ENCODE measurements at places on chromosomes 7 and 10.

DNA sequence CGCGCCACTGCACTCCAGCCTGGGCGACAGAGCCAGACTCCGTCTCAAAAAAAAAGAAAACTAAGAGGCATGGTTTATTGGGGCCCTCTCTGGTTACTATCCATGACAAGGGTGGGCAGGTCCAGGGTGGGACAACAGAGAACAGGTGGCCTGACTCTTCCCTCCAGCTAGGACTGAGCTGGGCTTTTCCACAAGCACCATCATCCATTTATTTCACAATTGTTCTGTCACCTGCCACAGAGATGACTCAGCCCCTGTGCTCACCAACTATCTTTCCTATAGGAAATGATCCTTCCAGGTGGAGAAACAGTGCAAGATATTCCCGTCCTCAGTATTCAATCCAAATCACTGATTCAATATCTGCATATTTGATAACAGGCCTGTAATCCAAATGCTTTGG lies 44.9 kb upstream of the MYL10 start:
- DNase-seq, result no peak

DNA sequence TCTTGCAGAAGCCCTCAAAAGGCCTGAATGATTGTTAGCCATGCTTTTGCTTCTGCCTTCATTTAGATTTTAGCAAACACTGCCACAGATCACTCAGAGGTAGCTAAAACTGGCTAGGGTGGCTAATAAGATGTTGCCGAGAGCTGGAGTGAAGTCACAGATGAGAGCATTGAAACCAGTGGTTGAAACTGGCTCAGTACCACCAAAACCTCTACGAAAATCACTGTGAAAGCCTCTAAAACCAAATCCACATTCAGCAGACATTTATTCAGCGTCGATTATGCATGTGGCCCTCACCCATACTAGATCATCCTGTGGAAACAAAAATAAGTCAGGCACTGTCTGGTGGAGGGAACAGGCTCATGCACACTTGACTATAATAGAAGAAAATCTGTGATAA lies 50.8 kb downstream of the PIK3CG start:
- no peak for DNase-seq

DNA sequence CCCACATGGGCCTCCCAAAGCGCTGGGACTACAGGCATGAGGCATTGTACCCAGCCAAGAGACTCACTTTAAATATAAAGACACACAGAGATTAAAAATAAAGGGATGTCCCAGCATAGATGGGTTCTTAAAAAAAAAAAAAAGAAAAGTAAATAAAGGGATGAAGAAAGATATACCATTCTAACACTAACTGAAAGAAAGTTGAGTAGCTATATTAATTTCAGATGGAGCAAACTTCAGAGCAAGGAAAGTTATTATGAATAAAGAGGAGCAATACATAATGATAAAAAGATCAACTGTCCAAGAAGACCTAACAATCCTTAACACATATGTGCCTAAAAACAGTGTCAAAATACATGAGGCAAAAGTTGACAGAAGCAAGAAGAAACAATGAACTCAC lies 33.0 kb upstream of the SPOCK2 start:
- DNase-seq, result no peak

DNA sequence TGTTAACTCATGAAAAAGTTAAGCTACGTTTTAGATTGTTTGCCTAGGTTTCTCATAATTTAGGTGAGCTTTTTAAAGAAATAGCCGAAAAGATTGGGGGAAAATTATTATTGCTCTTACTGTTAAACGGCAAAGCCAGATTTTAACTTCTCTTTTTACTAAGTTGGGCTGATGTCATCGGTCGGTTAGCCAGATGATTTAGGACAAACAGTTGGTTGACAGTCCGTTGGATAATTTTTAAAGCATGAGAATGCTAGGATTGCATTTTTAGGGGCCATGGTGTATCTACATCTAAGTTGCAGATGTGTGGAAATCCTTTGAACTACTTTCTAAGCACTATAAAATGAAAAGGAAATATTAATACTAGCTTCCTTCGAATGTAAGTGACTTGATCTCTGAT lies 280.9 kb upstream of the AKR1E2 start:
- no peak for DNase-seq

DNA sequence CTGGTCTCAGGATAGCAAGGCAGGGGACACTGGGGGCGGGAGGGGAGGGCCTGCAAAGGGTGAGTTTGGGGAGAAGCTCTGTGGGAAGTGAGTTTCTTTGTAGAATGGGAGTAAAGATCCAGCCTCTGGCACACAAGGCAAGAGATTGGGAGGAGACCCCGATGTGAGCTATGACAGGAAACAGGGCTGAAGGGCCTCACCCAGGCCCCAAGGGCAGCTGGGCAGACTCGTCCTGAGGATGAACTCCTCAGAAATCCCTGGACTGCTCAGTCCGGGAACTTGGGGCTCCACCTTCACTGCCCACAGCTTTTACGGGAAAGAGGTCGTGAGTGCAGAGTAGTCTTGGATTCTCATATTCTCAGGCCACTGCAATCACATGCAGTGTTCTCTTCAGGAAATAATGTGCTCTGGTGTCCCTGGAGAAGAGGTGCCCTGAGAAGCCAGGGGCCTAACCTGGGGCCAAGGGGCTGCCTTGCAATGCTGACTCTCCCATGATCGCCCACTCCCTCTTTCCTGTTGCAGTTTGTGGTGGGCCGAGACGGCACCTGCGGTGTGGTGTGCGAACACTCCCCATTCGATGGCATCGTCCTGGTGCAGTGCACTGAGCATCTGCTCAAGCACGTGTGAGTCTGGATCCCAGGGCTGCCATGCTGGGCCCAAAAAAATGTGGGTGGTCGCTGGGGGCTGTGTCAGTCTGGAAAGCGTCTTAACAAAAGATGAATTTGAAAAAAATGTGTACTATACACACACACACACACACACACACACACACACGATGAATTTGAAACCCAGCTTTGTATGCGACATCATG lies 31.3 kb upstream of the C10orf53 start:
- peak; percentile 76 for DNase-seq

GRCh38 chr7:42617806-42618457 lies 293.9 kb downstream of the C7orf25 start:
- DNase-seq, result no peak

- no peak for DNase-seq
These were observed 26.2 kb downstream of the ASB15 start for GRCh38 chr7:123627851-123628250.

GRCh38 chr10:133191651-133192050 lies 31.6 kb downstream of the KNDC1 start:
- no peak for DNase-seq

DNA sequence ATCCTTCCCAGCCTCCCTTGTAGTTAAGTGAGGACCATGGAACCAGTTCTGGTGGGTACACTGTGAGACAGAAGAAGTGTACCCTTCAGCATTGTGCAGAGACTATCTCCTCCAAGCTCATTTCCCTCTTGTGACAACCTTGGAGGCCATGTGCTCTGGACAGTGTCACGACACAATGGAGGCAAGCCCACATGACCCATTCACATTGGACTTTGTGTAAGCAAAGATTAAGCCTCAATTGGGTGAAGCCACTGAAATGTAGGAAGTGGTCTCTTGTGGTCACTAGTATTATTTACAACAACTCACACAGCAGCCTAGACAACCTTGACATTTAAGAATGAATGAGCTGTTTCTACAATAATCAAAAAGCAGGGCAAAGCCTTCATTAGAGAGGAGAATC lies 124.2 kb downstream of the INHBA start:
- no peak for DNase-seq

DNA sequence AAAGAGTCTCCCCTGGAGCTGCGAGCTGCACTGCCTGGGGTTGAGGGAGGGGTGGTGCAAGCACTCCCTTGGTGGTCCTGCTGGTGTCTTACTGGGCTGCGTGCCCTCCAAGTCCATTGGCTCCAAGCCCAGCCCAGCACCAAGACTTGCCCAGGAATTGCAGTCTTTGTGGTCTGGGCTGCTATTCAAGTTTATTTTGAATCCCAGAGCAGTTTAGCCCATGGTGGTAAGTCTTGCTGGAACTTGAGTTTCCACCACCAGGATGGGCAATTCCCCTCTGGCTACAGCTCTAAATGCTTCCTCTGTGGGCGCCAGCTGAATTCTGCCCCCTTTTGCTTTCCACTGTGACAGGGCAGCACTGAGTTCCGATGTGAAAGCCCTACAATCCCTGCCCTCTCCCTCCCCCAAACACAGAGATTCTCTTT lies 25.1 kb downstream of the GALNT11 start:
- no peak for DNase-seq

- DNase-seq, result no peak
These were observed 523.9 kb downstream of the ADRA2A start for GRCh38 chr10:111600772-111601171.

DNA sequence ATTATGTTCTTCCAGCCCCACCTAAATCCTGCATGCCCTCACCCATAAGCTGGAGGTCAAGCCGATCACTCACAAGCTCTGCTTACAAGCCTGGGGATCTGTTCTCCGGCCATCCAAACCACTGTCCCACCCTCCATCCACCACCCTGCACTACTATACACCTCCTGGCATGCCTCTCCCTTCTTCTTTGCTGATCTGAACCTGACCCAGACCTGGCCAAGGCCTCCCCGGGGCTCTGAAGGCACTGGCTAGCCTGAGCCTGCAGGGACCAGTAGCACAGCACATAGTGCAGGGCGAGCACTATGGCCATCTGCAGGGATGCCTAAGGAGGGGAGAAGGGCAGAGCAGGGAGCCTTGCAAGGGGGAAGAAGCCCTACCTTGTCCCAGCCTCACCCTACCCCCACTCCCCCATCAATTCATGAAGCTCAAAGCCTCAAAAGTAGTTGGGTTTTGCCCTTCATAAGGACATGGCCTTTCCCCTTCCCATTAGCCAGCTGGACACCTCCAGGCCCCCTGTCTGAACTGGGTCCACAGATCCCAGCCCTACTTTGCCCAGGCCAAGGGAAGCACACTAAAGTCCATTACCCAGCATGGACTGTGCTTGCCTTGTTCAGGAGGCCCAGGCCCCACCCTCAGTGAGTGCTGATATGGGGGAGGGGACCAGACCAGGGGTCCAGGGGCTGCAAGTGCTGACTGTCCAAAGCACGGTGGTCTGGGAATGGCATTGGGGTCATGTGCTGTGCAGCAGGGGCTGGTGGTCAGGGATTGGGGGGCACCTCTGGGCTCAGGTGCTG lies 29.6 kb downstream of the CHAT start:
- DNase-seq, result no peak

- no peak for DNase-seq
These were observed 6.8 kb upstream of the NOM1 start for GRCh38 chr7:156942708-156943090.

- DNase-seq, result no peak
These were observed 124.8 kb downstream of the ADCY1 start for GRCh38 chr7:45699015-45699309.

DNA sequence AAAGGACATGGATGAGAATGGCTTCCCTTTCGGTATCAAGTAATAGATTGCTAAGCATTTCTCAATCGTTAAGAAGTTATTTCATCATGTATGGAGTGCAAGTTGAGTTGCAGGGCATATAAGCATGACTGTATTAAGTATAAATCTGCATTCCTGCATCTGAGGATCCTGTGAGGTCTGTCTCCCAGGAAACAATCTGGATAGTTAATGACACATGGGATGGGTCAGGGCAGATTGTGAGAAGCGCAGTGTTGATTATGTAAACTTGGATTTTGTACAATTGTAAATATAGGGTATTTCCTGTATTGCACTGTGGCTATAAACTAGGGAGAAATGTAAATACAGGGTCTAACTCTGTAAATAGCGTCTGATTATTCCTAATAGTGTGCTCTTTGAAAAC lies 102.6 kb downstream of the PLXDC2 start:
- DNase-seq, result no peak

DNA sequence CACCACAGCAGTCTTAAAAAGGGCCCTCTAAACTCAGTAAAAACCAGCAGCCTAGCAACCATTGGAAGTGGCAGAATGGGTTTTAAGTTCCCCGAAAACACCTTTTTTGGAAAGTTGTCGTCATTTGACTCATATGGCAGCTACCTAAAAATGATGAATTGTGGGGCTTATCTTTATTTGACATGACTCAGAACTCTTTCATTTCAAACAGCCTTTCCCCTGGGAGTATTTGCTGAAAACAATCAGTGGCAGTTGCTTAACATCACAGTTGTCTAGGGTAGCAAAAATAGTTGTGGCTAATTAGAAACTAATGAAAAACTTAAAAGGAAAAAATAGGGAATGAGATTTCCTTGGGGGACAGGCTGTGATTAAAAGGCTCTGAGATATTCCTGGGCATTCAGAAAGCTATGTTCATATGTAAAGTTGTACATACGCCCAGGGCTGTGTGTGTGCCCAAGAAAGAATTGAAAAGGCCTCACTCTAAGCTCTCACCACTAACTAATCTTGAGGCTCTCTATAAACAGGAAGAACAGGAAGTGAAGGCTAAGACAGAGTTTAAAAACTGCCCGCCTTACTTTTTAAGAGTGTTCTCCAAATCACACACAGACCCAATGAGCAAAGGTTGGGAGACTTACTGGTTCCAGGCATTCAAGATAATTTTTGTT lies 81.7 kb upstream of the HECTD2 start:
- DNase-seq, result no peak

- DNase-seq, result no peak
These were observed 734.7 kb downstream of the KCNMA1 start for GRCh38 chr10:76902949-76903348.

DNA sequence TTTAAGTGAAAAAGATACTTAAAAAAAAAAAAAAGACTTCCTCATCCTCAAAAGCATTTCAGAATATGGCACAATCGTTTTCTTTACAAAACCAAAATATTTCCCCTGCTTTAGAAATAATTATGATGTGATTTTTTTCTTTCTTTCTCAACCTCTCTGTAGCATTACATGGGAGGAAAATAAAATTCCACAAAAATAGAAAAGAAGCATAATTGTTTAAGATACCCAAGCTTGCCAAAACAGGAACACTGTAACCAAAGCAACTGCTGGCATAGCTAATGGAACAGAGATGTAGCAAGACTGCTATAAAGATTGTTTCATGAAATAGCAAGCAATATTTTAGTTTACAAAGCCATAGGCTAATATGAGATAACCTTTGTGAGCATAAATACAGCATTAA lies 75.6 kb upstream of the GPR22 start:
- no peak for DNase-seq

DNA sequence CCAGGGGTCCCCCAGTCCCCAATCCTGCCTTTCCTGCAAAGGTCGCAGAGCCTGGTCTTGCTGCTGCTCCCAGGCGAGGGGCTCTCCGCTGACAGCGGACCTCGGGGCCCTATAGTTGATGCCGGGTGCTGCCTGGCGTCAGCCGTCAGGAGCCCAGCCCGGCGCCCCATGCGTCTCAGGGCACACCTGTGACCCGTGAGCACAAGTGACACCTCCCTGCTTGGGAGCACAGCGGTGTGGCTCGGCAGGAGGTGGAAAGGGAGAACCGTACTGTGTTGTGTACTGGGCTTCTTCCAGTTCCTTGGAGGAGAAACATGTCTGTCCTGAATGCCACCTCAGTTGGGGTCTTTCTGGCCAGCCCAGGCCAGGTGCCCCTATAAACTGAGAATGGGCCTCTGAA lies 56.7 kb downstream of the LHPP start:
- no peak for DNase-seq

- no peak for DNase-seq
These were observed 408.8 kb upstream of the SEMA3C start for GRCh38 chr7:81327468-81328266.
